ENCODE measurements at places on chromosomes 5 and 9.

- no peak for DNase-seq
Measured at GRCh38 chr5:65068410-65068809, 299.7 kb downstream of the CWC27 start.

- no peak for DNase-seq
Measured at GRCh38 chr5:5295351-5295750, 127.1 kb upstream of the ICE1 start.

DNA sequence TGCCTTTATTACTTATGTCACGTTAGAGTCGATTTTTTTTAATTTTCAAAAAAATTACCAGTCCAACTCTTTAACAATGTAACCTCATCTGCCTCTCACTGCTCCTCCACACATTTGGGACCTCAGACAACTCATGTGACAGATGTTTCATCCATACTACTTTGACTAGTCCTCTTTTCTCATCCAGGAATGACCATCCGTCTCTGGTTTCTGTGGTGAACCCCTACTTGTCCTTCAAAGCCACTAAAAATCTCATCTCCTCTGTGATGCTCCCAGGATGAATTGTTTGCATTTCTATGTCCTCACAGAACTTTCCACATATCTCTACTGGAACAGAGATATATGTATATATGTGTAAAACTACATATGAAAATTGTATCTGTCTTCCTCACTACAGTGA, 149.8 kb upstream of the ZNF462 start:
- no peak for DNase-seq

DNA sequence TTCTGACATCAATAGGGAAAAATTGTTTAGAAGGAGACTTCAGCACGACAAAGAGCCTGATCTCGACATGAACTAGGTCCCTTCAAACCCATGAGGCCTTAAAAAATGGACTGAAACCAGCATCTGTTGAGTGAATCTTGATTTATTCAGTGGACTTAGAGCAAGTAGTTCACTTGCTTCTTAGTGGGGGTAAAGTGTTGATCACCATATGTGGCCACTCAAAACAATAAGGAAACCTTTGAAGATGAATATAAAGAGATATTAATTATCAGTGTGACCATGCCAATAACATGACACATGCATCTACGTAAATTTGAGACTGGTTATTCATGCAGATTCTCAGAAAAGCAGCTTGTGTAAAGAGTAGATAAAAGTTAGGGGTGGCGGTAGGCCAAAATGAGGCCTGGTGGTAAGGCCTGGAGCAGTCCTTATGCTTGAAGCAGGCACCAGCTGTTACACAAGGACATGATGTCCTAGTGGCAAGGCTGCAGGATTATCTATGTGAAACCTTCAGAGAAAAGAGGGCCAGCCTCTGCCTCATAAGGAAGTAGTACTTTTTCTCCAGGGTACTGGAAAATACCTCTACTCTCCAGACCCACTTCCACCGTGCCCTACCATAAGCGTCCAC, 61.3 kb downstream of the S1PR3 start:
- no peak for DNase-seq

GRCh38 chr5:157520911-157521703, 54.5 kb downstream of the ADAM19 start:
- no peak for DNase-seq
